Fibroblast of villous mesenchyme (primary cell): ENCODE measurements at places on chromosomes 2 and 18. TPM values are rescaled to one million over a fixed set of nuclear protein-coding genes. Genes with fewer than 3 reads are reported as not detected.

GRCh38 chr2:98412751-98413458 lies 31.8 kb upstream of the INPP4A start:
- DNase-seq, result peak; percentile 76

GRCh38 chr2:86226636-86227520 lies 27.6 kb downstream of the MRPL35 start:
- DNase-seq, result no peak

DNA sequence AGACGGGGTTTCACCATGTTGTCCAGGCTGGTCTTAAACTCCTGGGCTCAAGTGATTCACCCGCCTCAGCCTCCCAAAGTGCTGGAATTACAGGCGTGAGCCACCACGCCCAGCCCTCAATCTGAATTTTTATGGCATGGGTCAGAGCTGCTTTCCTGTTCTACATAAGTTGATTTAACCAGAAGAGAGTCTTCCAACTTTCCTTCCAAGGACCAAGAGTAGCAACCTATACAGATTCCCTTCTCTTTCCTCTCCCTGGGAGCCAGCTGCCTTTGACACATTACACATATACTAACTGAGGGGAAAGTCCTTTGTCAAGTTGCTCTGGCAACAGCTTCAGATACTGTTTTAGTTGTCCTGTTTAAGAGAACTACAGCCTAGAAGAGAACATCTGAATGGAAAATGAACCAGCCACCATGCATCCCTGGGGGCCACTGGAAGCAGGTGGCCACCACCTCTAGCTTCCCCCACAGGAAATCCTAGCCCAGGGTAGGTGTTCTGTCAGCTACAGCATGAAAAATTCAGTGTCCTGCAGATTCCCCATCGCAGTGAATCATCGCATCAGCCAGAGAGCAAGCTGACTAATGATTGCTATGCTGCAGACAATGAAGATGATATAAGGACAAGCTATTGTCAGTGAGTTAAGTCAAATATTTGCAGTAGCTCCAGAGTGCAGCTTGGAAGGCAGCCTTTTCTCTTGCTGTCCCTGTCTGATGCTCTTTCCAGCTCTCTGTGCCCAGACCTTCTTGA lies 62.9 kb downstream of the POMC start:
- no peak for DNase-seq

- DNase-seq, result no peak
These were observed 209.0 kb upstream of the COPS8 start for GRCh38 chr2:236876642-236877041.

MLPH gene
- total RNA-seq, result 29.3 and 40.6 TPM in 2 replicates

DNA sequence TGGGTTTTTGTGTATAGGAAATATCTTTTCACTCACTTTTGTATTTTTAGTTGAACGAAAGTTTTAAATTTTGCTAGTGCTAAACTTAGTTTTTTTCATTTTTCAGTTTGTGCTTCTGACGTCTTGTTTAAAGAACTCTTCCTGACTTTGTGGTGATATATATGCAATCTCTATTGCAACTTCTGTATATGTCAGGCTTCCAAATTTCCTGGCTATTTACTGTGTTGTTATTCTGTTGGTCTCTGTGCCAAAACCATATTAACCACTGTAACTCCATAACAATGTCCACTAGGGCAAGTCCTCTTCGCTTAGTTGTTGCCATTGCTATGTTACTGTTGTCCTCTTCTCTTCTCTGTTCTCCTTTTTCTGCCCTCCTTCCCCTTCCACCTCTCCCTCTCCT lies 3.2 kb upstream of the EHD3 start:
- no peak for DNase-seq

PLCD4 gene
- total RNA-seq, result 0.97 and 2.2 TPM in 2 replicates

DNA sequence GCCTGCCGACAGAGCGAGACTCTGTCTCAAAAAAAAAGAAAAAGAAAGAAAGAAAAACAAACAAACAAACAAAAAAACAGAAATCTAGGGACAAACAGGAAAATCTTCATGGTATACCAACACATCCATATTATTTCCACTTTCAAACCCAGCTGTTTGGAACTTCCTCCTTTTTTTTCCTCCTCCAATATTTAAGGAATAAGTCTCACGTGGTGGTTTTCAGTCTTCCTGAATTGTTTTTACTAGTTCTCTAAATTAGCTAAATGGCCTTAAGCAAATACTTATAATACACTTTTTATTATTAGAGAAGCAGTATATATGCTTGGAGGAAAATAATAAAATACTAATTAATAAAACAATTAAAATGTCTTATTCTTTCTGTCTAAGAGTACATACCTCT lies 48.7 kb upstream of the GLS start:
- no peak for DNase-seq

GRCh38 chr2:86584151-86584913 lies 21.1 kb upstream of the CHMP3 start:
- DNase-seq, result peak; percentile 40

GRCh38 chr2:204174034-204174433 lies 237.5 kb downstream of the ICOS start:
- no peak for DNase-seq

GRCh38 chr2:98459496-98460175 lies 15.0 kb downstream of the INPP4A start:
- peak; percentile 34 for DNase-seq
